Activated CD8-positive, alpha-beta memory T cell treated with anti-CD3 and anti-CD28 coated beads for 4 hours (primary cell): ENCODE measurements at places on chromosomes 1 and 21.

DNA sequence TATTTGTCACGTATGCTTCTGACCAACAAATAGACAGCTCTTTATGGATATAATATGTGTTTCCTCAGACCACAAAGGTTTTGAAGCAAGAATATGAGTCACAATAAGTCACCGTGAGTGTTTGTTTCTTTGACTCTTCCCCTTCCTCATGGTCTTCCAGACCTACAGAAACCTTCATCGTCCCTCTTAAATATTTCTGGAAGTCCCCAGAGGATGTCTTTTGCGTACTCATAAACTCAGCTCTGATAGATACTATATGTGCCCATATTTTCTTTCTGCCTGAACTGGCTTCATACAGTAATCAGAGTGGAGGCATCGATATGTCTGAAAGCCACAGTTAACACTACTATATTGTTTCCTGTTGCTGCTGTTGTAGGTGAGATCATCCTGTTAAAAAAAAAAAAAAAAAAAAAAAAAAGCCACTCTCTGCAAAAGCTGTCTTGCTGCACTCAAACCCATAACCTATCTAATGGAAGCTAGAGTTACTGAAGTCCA, 38.4 kb downstream of the ADAMTS1 start:
- no peak for DNase-seq

GRCh38 chr1:101187297-101187696, 49.5 kb upstream of the S1PR1 start:
- DNase-seq = no peak

- DNase-seq = no peak
Measured at GRCh38 chr1:212797681-212798080, 6.0 kb downstream of the TATDN3 start.

DNA sequence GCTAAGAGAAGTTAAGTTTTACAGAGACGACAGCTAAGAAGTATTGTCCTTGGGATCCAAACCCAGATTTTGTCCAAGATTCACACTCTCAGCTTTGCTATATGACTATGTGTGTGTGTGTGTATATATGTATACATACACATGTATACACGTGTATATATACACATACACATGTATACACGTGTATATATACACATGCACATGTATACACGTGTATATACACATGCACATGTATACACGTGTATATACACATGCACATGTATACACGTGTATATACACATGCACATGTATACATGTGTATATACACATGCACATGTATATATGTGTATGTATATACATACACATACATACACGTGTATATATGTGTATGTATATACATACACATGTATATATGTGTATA, 3.9 kb upstream of the CACHD1 start:
- DNase-seq = no peak

- no peak for DNase-seq
Measured at GRCh38 chr1:234398849-234399381, 25.7 kb downstream of the COA6 start.
